Endodermal cell (in vitro differentiated cells): ENCODE measurements at places on chromosomes 1 and 21. TPM values are rescaled to one million over a fixed set of nuclear protein-coding genes. Genes with fewer than 3 reads are reported as not detected.

RPE65 gene
- total RNA-seq, result not detected in 3 replicates

PRDM16 gene
- total RNA-seq, result 2.1 to 2.7 TPM (median 2.4 TPM) in 3 replicates

ITLN2 gene
- total RNA-seq, result 17.5 and 20.3 TPM in 2 replicates

C1orf94 gene
- total RNA-seq, result 0.17 to 0.29 TPM in 2 of 3 replicates, not detected in the other

PIK3R3 gene
- total RNA-seq, result 17.1 and 18.4 TPM in 2 replicates

ABCA4 gene
- 1.7 and 2.2 TPM in 2 replicates for total RNA-seq

GPR161 gene
- 26.6 to 31.8 TPM (median 30.7 TPM) in 3 replicates for total RNA-seq

- no peak overlapping the region for H3K27ac ChIP-seq
- H3K4me3 ChIP-seq, result no peak overlapping the region
- no peaks in the 10 kb centered on the region for H3K27me3 ChIP-seq
- DNase-seq, result no peak
- H3K4me1 ChIP-seq, result no peaks in the 10 kb centered on the region
These were observed 133.7 kb downstream of the COQ8A start for GRCh38 chr1:227073786-227074185.

DNA sequence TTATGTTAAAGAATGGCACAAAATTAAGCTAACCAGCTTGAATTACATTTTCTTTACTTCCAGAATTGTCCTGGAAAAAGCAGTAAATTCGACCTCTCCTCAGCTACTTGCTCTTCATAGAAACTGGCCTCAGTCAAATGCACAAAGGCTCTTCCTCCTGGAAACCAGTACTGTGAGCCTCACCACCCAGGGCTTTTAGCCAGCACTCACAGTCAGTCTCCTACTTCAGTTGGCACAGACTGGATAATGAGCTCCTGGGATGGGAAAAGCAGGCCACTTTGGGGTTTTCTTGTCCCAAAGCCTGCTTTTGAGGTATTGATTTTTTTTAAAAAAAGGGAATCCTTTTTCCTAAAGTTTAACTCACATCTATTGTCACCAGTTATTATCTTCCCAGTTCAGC, 40.4 kb downstream of the SCYL3 start:
- DNase-seq, result no peak
- H3K4me1 ChIP-seq, result peaks cover under 1% of the 10 kb centered on the region
- H3K4me3 ChIP-seq, result no peak overlapping the region

- no peak for DNase-seq
- H3K27me3 ChIP-seq, result no peaks in the 10 kb centered on the region
- H3K36me3 ChIP-seq, result no peaks in the 10 kb centered on the region
- H3K4me3 ChIP-seq, result no peak overlapping the region
- no peak overlapping the region for H3K27ac ChIP-seq
These were observed 9.5 kb downstream of the EDEM3 start for GRCh38 chr1:184745110-184745509.

GRCh38 chr21:39065917-39066316, 117.3 kb downstream of the PSMG1 start:
- H3K4me3 ChIP-seq, result peak overlapping the region; percentile 20
- no peaks in the 10 kb centered on the region for H3K27me3 ChIP-seq
- H3K4me1 ChIP-seq, result peaks cover 11% of the 10 kb centered on the region
- no peaks in the 10 kb centered on the region for H3K36me3 ChIP-seq

DNA sequence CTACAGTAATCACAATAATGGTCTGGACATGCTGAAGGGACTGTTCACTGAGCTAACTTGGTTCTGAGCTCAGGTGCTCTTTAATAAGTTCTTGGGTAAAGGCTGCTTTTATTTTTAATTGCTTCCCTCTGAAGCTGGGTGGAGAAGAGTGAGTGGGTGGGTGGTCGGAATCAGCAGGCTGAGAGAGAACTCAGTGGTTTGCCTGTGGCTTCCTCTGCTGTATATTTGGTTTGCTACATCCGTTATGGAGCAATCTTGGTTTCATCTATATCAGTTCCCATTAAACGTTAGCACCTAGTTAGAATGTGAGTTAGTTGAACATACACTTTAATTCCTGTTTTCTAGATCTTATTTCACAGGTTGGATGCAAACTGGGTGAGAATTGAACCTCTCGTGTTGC, 23.3 kb downstream of the CNIH4 start:
- H3K4me3 ChIP-seq, result no peak overlapping the region
- H3K36me3 ChIP-seq, result peaks cover 39% of the 10 kb centered on the region
- H3K27ac ChIP-seq, result no peak overlapping the region

- no peak overlapping the region for H3K4me3 ChIP-seq
- no peak overlapping the region for H3K27ac ChIP-seq
- peaks cover 50% of the 10 kb centered on the region for H3K36me3 ChIP-seq
- peaks cover 2% of the 10 kb centered on the region for H3K4me1 ChIP-seq
These were observed 19.7 kb downstream of the MRPL37 start for GRCh38 chr1:54219688-54220003.

GRCh38 chr1:223033658-223034057, 109.4 kb downstream of the TLR5 start:
- no peak overlapping the region for H3K27ac ChIP-seq
- no peaks in the 10 kb centered on the region for H3K27me3 ChIP-seq
- peaks cover 21% of the 10 kb centered on the region for H3K36me3 ChIP-seq
- no peak for DNase-seq

DNA sequence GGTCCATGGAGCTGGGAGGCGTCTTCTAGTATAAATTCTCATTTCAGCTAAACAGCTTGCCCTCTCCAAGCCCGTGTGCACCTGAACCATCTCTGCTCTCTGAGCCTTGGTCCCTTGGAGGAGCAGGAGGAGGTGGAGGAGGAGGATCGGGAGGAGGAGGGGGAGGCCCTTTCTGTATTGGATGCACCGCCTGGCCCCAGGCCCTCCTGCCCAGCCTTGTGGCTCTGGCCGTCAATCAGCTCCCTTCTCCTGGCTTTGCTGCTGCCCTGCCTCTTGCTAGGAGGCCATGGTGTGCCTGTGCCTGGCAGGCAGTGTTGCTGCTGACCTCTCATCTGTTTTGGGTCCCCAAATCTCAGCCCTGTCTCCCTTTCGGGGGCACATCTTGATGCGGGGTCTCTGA, 9.0 kb downstream of the COL18A1 start:
- H3K4me3 ChIP-seq, result no peak overlapping the region
- peaks cover 34% of the 10 kb centered on the region for H3K36me3 ChIP-seq
- peaks cover 6% of the 10 kb centered on the region for H3K4me1 ChIP-seq
- H3K27me3 ChIP-seq, result no peaks in the 10 kb centered on the region
- DNase-seq, result no peak
- peak overlapping the region; percentile 83 for H3K27ac ChIP-seq

GRCh38 chr1:102852613-102853012, 255.7 kb downstream of the COL11A1 start:
- no peaks in the 10 kb centered on the region for H3K27me3 ChIP-seq
- no peak overlapping the region for H3K27ac ChIP-seq

GRCh38 chr1:81800695-81801650, at the start of gene ADGRL2:
ADGRL2 (plus strand) TSS chr1:81800934; CDS start chr1:81836985, 36,051 bp downstream.
- H3K36me3 ChIP-seq, result no peaks in the 10 kb centered on the region
- DNase-seq, result peak; percentile 93
- no peaks in the 10 kb centered on the region for H3K27me3 ChIP-seq
- H3K27ac ChIP-seq, result peak within 1 kb of the TSS; percentile 96
- no peaks in the 10 kb centered on the region for H3K4me1 ChIP-seq
- H3K4me3 ChIP-seq, result peak within 1 kb of the TSS; percentile 89

DNA sequence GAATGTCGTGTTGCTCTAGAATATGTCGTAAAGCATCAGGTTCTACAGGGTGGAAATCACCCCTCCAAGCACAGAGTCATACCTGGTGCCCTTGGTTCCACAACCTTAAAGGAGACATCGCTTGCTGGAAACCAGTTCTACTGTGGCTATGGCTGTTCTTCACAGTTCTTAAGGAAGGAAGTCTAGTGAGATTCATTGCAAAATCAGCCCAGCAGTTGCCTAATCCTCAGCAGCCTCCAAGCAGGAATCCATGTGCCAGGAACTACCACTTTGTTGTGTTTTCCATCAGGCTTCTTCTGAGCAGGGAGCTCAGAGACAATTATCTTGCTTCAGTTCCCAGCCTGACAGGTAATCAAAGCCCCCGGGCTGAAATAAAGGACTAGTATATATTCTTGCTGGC, 45.0 kb upstream of the SLC35F3 start:
- no peaks in the 10 kb centered on the region for H3K36me3 ChIP-seq
- H3K4me1 ChIP-seq, result peaks cover 17% of the 10 kb centered on the region
- no peak overlapping the region for H3K27ac ChIP-seq
- H3K27me3 ChIP-seq, result no peaks in the 10 kb centered on the region
- no peak for DNase-seq
